ENCODE measurements at places on chromosomes 3 and 15.

- DNase-seq = no peak
These were observed 105.8 kb upstream of the ETV5 start for GRCh38 chr3:186214670-186215069.

DNA sequence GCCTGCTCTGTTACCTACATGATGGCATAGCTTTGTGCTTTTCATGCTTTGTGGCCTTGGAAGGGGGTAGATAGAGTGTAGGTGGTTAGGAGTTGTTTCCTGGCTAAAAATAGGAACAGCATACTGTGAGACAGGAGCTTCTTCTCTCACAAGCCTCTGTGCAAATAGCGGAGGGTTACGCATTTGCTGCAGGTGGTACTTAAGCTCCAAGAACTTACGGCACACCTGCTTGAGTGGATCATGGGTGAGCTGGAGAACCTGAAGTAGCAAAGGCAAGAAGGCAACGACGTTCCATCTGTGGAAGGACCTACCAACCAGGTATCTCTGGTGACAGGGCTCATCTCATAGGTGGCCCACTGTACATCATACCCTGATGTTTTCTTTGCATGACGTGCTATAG is 66.0 kb downstream of the ST6GAL1 start:
- DNase-seq = no peak

DNA sequence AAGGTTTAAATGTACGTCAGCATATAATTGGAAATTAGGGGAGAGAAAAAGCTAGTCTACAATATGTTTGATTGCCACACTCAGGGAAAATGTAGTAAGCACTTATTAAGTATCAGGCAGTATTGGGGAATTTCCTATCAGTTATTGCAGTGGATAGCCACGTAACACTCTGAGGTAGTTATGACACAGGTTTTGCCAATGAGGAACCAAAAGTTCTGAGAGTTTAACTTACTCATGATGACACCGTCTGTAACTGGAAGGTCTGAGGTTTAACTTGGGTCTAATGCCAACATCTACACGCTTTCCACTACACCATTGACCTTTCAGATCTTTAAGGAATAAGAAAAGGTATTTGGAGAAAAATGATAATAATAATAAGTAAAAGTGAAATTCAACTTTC is 89.5 kb downstream of the ZMAT3 start:
- DNase-seq = no peak

- no peak for DNase-seq
These were observed 8.8 kb upstream of the CPOX start for GRCh38 chr3:98602078-98602678.

- DNase-seq = no peak
These were observed 124.6 kb downstream of the TGFBR2 start for GRCh38 chr3:30730967-30731366.

- DNase-seq = no peak
These were observed 749.1 kb downstream of the ROBO1 start for GRCh38 chr3:79018671-79019136.

GRCh38 chr15:28022181-28022580 is 76.9 kb downstream of the OCA2 start:
- DNase-seq = no peak

GRCh38 chr15:74822233-74822632 is 4.2 kb upstream of the CPLX3 start:
- DNase-seq = no peak

DNA sequence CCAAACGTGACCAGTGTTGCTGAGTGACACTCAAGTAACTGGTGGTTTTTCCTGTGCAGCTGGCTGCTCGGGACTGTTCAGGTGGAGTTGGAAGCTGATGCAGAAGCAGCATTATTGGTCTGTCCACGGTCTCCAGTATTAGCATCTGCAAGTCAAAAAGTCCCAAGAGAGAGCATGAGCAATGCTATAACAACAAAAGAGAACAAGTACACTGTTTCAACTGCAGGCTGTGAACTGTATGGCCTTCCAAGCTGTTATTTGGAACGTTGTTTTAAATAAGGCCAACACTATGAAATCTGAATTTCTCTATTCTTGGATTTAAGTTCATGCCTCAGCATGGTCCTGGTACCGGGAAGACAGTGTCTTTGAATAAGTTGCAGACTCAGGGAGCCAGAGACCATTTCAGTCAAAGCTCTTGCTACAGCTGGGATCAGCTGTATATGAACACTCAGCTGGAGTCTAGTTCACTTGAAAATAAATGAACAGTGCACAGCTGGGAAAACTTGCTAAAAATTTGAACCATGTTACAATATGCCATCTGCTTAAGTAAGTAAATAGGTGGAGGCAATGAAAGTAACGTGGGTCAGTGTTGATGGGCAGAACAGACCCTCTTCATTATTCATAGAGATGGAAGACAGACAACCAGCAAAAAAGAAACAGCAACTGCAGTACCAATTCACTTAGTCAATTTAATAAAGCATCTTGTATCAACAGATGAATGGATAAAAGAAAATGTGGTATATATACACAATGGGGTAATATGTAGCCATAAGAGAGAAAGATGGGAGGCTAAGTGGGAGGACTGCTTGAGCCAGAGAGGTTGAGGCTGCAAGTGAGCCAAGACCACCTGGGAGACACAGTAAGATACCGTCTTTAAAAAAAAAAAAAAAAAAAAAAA is 45.1 kb downstream of the NR1I2 start:
- no peak for DNase-seq

DNA sequence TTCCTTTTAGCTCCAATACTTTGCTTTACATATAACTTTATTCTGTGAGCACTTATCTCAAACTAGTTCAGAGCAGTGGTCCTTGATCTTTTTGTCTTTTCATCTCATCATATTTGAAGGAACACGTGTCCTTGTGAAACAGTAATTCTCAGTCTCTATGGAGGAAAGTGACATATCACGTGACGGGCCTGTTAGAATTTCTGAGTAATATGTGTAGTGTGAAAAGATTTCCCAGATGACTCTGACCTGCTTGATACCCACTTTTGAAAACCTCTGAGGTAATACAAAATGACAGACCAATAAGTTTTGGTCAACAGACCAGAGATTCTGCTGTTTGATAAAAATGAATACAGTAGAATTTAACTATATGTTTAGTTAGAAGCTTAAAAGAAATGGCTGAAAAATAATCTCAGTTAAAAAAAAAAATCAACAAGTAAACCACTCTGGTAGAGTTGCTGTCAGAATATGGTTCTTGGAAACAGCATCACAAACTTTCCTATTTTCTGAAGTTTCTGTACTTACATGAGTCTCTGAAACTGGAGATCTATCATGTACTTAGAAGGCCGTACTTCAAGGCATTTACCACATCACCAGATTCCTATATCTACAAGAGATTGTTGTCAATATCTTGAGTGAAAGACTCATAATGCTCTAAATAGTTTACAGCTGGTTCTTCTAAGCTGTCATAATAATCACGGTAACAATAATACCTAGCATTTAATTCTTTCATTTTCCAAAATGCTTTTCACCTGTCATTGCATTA is 590.2 kb upstream of the TBL1XR1 start:
- DNase-seq = no peak
